Adrenal gland (tissue), 19 donors: ENCODE measurements at places on chromosomes 5 and 9. TPM values are rescaled to one million over a fixed set of nuclear protein-coding genes. Genes with fewer than 3 reads are reported as not detected.
A peak's percentile ranks its signal among the peaks of the same experiment; 100 is the strongest.

GRCh38 chr5:84603568-84604185 is 219.0 kb upstream of the EDIL3 start:
- DNase-seq = peak; percentile 24
- H3K4me3 ChIP-seq = no peak overlapping the region
- no peaks in the 10 kb centered on the region for H3K4me1 ChIP-seq
- H3K27me3 ChIP-seq = no peaks in the 10 kb centered on the region
- no peaks in the 10 kb centered on the region for H3K36me3 ChIP-seq

DNA sequence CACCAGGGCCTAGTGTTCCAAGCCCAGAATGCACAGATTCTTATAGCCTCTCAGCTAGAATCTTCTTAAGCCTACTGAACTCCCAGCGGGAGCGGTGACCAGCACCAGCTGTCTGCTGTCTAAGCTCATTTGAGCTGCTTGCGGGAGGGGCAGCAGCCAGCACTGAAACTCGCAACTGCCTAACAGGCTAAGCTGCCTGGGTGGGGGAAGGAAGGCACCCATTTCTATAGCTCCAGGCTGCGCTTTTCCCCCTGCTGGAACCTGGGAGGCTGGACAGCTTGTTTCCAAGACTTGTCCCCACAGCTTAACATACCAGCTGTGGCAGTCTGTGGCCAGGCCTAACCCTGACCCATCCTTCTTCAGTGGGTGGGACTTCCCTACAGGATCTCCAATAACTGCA is 512.9 kb downstream of the EFNA5 start:
- H3K36me3 ChIP-seq = no peaks in the 10 kb centered on the region
- no peak for DNase-seq
- H3K27me3 ChIP-seq = no peaks in the 10 kb centered on the region
- H3K4me1 ChIP-seq = no peaks in the 10 kb centered on the region
- no peak overlapping the region for H3K27ac ChIP-seq

GRCh38 chr5:14428302-14429081 is 153.1 kb upstream of the OTULINL start:
- no peaks in the 10 kb centered on the region for H3K4me1 ChIP-seq
- H3K4me3 ChIP-seq = no peak overlapping the region
- no peak overlapping the region for H3K27ac ChIP-seq
- no peaks in the 10 kb centered on the region for H3K27me3 ChIP-seq
- no peaks in the 10 kb centered on the region for H3K36me3 ChIP-seq
- DNase-seq = no peak

DNA sequence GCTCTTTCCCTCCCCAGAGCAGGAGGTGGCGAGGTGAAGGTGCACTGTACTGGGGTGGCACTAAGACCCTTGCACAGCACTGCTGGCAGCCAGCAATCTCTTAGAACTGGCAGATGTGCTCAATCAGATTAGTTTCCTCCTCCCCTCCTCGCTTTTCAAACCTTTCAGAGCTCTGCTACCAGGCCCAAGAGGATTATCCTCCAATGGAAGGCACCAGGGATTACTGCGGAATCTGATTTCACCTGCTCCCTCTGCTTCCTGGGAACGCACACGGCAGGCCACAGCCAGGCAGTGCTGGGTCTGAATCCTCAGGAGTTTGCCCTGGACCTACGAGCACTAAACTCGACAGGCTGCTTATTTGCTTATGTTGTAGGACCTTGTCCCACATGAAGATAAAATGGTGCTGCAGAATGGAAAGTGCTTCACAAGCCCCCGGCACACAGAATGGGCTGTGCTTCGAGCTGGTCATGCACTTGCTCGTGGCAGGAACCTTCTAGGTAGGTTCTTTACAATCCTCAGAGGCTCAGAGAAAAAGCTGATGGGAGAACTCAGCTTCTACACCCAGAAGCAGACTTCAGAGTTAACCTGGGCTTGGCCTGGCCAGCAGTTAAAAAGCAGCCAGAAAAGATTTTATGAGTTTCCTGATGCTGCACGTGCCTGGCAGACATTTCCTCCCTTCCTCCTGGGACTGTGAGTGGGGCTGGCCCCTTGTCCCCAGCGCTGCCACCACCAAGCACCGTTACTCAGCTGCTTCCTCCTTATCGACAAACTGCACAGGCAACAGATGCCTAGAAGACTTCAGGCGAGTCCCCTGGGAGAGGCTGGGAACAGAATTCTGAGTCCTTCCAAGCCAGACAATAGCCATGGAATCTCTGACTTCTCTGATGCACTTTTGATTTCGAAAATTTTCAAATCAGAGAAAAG is 33.1 kb downstream of the FABP6 start:
- H3K27me3 ChIP-seq = no peaks in the 10 kb centered on the region
- DNase-seq = no peak
- no peaks in the 10 kb centered on the region for H3K4me1 ChIP-seq
- H3K4me3 ChIP-seq = no peak overlapping the region

DNA sequence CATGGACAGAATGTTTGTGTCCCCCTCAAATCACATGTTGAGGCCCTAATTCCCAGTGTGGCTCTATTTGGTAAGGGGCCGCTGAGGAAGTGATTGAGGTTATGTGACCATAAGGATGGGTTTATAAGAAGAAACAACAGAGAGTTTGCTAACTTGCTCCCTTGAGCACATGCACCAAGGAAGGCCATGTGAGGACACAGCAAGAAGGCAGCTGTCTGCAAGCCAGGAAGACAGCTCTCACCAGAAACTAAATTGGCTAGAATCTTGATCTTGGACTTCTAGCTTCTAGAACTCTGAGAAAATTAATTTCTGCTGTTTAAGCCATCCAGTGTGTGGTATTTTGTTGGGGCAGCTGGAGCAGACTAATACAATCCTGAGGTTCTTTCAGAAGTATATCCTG is 35.2 kb upstream of the CDC42SE2 start:
- H3K27me3 ChIP-seq = no peaks in the 10 kb centered on the region
- H3K36me3 ChIP-seq = no peaks in the 10 kb centered on the region
- H3K4me1 ChIP-seq = no peaks in the 10 kb centered on the region
- no peak overlapping the region for H3K4me3 ChIP-seq

- H3K4me1 ChIP-seq = no peaks in the 10 kb centered on the region
- H3K27me3 ChIP-seq = peaks cover 10% of the 10 kb centered on the region
- H3K4me3 ChIP-seq = no peak overlapping the region
- DNase-seq = no peak
Measured at GRCh38 chr5:144315994-144316634, 145.4 kb downstream of the KCTD16 start.

DNA sequence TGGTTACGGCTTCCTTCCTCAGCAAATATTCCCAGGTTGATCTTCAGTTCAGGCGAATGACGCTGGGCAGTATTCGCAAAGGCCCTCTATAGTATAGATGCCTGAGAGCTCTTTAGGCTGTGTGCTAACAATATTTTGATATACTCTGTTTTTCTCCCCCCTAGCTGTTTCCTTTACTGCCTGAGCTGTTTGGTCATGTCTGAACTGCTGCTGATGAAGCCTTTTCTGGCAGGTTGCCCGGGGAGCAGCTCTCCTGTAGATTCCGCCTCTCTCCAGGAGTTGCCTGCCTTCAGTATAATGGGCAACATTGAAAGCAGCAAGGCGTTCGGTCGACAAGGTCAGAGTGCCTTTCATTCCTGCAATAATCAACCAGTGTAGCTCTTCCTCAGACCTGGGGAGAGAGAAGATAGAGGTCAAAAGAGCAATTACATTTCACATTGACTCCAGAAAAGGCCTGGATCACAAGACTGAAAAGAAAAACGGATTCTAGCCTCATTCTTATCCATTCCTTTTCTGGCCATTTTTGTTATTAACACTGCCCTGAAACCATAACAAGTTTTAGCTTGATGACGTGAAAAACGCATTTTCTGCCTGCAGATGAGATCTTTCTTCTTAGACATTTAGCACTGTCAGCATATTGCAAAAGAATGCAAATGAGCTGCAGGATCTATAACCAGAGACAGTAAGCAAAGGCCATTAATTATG is 60.1 kb upstream of the ZNF608 start:
- H3K4me3 ChIP-seq = no peak overlapping the region
- no peaks in the 10 kb centered on the region for H3K36me3 ChIP-seq
- no peaks in the 10 kb centered on the region for H3K27me3 ChIP-seq
- no peak overlapping the region for H3K27ac ChIP-seq
- H3K4me1 ChIP-seq = peaks cover 7% of the 10 kb centered on the region

ARSI gene
- not detected for total RNA-seq

GDA gene
- total RNA-seq = 1.1 TPM

EMB gene
- total RNA-seq = 52.5 TPM

FAM120A gene
- 137 TPM for total RNA-seq

DNA sequence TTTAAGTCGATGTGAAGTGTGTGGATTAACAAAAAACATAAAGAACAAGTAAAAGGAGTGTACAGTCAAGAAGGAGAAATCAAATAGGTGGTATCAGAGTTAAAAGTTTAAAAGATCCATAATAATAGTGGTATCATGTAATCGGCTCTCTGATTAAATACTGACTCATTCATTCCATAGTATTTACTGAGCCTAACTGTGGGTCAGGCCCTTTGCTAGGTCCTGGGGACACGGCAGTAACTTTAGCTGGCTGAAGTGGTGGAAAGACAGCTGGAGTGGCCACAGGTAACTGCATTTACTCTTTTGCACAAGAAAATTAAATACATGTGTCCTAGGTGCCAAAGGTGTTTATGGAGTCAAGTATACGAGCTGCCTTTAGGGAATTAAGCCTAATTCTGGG is 124.0 kb downstream of the GNAQ start:
- no peaks in the 10 kb centered on the region for H3K27me3 ChIP-seq
- H3K4me3 ChIP-seq = no peak overlapping the region
- no peaks in the 10 kb centered on the region for H3K36me3 ChIP-seq
- DNase-seq = no peak

PDZD2 gene
- total RNA-seq = 4.9 TPM

DNA sequence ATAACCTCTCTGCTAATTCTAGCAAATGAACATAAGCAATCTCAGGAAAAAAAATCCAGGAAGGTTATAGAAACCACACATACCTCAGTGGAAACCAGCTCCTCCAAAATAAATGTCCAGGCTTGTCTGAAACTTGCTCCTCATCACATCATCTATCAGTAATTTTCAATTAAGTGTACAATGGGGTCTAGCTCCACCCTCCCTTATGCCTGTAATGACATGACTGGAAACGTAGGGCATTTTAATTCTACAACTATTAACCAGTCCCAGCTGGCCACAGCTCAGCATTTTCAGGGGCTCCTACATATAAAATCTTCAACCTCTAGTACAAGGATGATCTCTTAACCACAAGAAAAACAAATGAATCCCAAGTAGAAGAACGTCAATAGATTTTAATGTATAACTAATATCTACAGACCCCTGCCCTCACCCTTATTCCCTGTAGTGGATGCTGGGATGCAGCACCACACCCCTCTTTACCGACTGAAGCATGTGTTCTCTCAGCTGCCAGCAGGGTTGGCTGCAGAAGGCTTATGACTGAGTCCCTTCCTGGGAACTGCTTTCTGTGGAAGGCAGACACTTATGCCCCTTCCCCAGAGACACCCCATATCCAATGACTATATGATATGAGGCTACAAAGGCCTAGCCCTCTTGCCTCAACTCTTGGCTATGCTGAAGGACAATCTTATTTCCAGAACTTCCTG is 6.8 kb downstream of the TSSK1B start:
- DNase-seq = no peak
- no peak overlapping the region for H3K27ac ChIP-seq
- H3K27me3 ChIP-seq = no peaks in the 10 kb centered on the region
- H3K4me1 ChIP-seq = no peaks in the 10 kb centered on the region
- no peaks in the 10 kb centered on the region for H3K36me3 ChIP-seq

DNA sequence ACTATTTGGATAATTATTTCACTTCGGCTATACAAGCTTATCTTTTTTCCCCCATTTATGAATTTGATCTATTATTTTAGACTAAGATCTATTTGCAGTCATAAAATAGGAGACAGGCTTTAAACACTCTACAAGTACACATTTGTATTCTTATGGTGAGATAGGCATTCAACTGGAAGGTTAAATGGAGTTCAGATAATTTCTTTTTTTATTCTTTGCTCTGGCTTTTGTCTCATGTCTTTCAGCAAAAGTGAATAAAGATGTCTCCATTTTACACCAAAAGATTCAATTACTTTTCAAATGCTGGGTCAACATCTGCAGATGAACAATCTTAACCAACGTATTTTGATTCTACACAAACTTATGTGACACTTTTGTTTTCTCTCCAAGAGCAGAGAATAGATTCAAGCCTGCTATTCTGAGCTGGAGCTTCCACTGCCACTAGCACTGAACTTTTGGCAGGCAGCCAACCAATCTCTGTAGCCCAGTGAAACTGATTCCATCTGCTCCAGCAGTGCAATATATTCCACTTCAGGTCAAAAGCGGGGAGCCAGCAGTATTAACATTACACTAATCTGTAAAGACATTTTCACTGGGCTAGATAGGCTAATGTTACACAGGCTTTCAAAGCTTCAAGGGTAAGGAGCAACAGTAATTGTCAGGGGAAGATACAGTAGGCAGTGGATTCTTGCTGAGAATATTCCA is 452.0 kb upstream of the ZNF608 start:
- H3K4me1 ChIP-seq = peaks cover 8% of the 10 kb centered on the region
- H3K4me3 ChIP-seq = no peak overlapping the region
- DNase-seq = peak; percentile 86
- H3K36me3 ChIP-seq = no peaks in the 10 kb centered on the region
- H3K27ac ChIP-seq = no peak overlapping the region
- no peaks in the 10 kb centered on the region for H3K27me3 ChIP-seq

- no peak for DNase-seq
- H3K36me3 ChIP-seq = no peaks in the 10 kb centered on the region
- no peak overlapping the region for H3K27ac ChIP-seq
- H3K27me3 ChIP-seq = peaks cover 5% of the 10 kb centered on the region
- no peak overlapping the region for H3K4me3 ChIP-seq
Measured at GRCh38 chr5:175166026-175166425, 278.0 kb downstream of the DRD1 start.

- no peak overlapping the region for H3K27ac ChIP-seq
- no peaks in the 10 kb centered on the region for H3K27me3 ChIP-seq
- no peak for DNase-seq
- peaks cover 13% of the 10 kb centered on the region for H3K4me1 ChIP-seq
Measured at GRCh38 chr9:136686534-136686793, 793 bp downstream of the AGPAT2 start.

AFF4 gene
- 93.3 TPM for total RNA-seq

DNA sequence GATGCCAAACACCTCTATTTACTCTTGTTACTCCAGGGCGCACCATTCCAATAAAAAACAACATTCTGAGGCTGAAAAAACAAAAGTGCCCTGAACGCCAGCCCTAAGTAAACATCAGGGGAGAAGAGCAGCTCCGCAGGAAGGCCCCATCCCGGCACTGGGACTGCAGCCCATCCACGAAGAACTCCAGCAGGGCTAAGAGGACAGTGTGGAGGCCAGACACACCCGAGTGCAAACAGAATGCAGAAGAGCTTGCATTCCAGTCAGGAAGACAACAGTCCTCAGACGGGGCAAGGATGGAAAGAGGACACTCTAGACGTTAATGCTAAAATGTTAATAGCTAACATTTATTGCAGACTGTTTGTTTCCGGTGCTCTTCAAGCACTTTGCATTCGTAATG is 33.0 kb downstream of the FAM240B start:
- no peak overlapping the region for H3K27ac ChIP-seq
- H3K4me1 ChIP-seq = peaks cover 4% of the 10 kb centered on the region
- no peak for DNase-seq
- H3K27me3 ChIP-seq = no peaks in the 10 kb centered on the region

GRCh38 chr9:83533296-83533695 is 4.9 kb downstream of the FRMD3 start:
- no peak overlapping the region for H3K4me3 ChIP-seq
- no peak overlapping the region for H3K27ac ChIP-seq
- no peaks in the 10 kb centered on the region for H3K27me3 ChIP-seq
- no peak for DNase-seq

NXNL2 gene
- not detected for total RNA-seq
